Metanephros (tissue), 2 donors: ENCODE measurements at places on chromosomes 3 and 15. TPM values are rescaled to one million over a fixed set of nuclear protein-coding genes. Genes with fewer than 3 reads are reported as not detected.

The TNNC1 gene
- total RNA-seq, result 97.2 TPM

The CELSR3 gene
- 0.70 TPM for total RNA-seq

The OSBPL10 gene
- total RNA-seq, result 36.4 TPM

The ERICH6 gene
- not detected for total RNA-seq

The AMT gene
- total RNA-seq, result 25.1 TPM

The PP2D1 gene
- total RNA-seq, result not detected

The DPPA4 gene
- 6.1 TPM for total RNA-seq

The SELENOT gene
- total RNA-seq, result 92.4 TPM
